ENCODE measurements at places on chromosomes 11 and 22.

DNA sequence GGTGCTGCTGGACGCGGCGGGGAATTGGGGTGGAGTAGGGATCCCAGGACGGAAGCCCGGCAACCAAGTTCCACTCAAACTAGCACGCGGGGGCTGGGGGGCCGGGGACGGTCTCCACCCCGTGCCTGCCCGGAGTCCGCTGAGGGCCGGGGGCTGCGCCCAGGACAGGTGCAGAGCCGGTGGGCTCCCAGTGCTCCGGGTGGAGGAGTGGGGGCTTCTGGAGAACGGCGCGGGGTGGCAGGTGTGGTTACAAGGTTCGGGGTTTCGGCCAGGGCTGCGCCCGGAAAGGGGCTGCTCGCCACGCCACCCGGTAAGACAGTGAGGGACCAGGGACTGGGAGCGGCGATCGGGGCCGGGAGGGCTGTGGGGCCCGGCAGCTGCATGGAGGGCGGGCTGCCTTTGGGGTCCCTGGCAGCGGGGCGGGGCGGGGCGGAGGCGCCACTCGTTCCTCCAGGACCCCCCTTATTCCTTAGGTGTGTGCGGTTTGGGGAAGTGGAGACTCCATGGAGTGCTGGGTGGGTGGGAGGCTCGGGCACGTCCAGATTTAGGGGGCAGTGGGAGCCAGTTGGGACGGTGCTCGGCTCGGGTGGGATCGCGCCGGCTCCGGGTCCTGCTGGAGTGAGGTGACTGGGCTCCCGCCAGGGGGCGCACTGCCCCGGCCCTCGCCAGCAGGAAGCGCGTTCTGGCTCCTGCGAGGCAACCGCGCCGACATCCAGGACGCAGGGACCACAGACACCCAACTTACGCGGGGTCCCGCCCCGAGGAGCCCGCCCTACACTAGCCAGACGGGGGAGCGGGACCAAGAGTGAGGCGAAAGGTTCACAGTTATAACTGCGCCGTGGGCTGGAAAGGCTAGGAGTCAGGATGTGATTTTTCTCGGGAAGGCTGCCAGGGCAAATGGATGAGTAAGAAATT lies 868 bp downstream of the TSPAN18 start:
- peak; percentile 87 for ATAC-seq

DNA sequence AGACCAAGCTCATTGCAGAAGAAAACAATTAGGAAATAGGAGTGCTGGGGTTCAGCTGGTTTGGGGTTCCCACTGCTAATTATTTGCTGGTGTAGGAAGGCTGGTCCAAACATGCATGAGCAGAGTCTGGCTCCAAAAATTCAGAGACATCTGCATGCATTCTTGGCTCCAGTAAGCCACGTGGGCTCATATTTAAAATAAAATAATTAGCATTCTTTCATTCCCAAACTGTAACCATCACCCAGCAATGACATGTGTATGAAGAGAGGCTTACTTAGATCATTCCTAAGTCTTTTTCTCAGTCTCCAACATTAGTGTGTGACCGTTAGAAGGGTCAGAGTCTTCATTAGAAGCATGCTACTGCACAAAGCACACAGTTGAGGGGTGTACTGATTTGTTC lies 58.4 kb downstream of the EFCAB6 start:
- ATAC-seq: no peak

DNA sequence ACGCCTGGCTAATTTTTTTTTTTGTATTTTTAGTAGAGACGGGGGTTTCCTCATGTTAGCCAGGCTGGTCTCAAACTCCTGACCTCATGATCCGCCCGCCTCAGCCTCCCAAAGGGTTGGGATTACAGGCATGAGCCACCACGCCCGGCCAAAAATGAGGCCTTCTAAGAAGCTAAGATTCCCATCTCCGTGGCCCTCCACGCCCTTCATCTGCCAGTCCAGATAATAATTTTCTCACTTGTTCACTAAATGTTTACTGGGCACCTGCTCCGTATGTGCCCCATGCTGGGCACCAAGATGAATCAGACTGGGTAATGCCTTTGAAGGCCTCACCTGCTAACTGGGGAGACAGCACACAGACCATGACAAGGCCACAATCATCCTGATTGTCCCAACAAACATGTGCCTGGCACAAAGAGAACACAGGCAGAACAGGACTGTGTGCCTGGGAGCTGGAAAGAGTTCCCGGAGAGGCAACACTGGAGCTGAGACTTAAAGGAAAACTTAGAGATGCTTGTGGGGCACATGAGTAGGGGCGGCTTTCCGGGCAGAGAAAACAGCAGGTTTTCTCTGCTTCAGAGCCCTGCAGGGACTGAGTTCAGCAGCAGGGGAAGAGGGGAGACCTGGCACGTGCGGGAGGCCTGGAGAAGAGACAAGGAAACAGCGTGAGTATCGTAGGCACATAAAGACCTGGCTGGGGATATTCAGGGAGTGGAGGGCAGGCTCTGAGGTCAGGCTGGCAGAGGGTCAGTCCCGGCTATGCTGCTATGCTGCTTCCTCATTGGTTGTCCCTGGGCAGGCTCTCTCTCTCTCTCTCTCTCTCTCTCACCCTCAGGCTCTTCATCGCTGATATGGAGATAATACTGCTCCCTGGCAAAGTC lies 2.4 kb downstream of the KIAA0930 start:
- ATAC-seq: no peak

GRCh38 chr11:108654994-108655631 lies 9.8 kb upstream of the DDX10 start:
- ATAC-seq: no peak

DNA sequence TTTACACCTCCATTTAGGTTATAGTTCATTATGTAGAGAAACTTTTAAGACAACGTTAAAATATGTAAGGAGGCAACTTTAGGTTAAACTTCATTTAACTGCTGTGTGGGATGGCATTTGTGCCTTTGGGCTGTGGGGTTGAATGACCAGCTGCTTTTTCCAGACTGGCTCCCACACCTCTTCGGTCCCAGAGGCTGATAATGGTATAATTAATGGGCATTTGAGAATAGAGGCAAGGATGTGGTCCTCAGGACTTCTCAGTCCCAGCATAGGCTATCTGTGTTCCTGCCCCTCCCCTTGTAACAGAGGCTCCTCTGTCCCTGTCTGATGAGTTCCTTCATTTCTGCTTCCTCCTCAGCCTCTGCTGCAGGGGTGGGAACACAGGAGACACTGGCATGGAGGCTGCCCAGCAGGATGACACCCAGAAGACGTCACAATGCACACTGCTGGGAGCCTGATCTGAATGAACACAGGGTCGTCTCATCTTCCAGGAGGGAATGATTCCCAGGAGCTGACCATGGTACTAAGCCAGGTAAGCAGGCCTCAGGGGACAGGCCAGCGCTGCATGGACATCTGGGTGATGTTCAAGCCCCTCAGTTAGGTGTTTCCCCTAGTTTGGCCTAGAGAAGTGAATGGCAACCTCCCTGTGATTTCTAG lies 17.1 kb upstream of the GNAZ start:
- ATAC-seq: no peak

DNA sequence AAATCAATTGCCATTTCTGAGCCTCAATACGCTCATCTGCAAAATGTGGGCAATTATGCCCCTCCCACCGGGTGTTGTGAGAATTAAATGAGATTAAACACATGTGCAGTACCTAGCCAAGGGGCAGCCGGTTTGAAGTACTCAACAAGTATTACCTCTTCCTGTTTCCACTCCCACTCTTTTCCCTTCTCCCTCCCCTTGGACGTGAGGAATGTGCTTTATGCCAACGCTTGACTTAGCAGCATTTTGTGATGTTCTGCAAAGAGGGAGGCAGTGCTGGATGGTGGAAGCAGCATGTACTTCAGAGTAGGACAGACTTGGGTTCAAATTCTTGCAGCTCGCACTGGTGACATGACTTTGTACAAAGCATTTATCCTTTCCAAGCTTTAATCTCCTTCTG lies 306.0 kb downstream of the BUD13 start:
- ATAC-seq: no peak

- ATAC-seq: no peak
Observed at GRCh38 chr22:25748704-25749103, 6.7 kb downstream of the MYO18B start.

GRCh38 chr22:36853407-36854099 lies 7.3 kb upstream of the NCF4 start:
- ATAC-seq: no peak

DNA sequence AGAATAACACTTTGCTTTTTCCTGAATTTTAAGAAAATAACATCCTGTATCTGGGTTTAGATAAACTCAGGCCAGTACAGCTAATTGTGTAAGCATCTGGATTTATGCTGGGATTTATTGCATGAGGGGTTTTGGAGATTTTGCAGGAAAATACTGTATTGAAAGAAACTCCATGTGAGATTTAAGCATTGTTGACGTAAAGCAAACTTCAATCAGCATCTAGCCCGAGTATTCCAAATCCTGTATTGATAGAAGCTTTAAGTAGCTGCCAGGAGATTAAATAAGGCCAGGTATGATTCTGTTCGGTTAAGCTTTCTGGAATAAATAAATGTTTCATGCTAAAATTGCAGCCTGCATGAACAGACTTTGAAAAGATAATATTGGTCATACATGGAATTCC lies 36.3 kb upstream of the LYVE1 start:
- no peak for ATAC-seq

DNA sequence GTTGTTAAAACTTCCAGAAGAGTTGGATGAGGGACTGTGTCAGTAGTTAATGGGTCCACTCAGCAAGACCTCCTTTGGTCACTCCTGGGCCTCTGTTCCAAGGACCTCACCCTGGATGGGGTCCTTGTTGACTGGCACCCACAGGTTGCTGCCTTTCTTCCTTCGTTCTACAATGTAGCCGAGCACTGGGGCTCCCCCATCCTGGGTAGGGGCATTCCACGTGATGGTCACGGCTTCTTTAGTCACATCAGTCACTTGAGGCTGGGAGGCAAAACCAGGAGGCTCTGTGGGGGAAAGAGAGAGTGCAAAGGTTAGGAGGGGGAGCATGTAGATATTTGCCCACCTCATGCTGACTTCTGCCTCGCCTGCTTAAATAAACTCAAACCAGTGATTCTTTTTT lies 12.0 kb downstream of the TMEM86A start:
- ATAC-seq: no peak
